ENCODE measurements at places on chromosomes 6 and 20. TPM values are rescaled to one million over a fixed set of nuclear protein-coding genes. Genes with fewer than 3 reads are reported as not detected.

SLC52A3 gene
- total RNA-seq = 0.57 TPM

UBE2J1 gene
- 18.6 TPM for total RNA-seq

CST4 gene
- not detected for total RNA-seq

ETV7 gene
- 14.4 TPM for total RNA-seq
